H54 (cell line): ENCODE measurements at places on chromosomes 7 and 10.

GRCh38 chr7:158296798-158297104, 290.9 kb downstream of the PTPRN2 start:
- DNase-seq: no peak

GRCh38 chr7:14759785-14760184, 142.8 kb downstream of the DGKB start:
- no peak for DNase-seq

DNA sequence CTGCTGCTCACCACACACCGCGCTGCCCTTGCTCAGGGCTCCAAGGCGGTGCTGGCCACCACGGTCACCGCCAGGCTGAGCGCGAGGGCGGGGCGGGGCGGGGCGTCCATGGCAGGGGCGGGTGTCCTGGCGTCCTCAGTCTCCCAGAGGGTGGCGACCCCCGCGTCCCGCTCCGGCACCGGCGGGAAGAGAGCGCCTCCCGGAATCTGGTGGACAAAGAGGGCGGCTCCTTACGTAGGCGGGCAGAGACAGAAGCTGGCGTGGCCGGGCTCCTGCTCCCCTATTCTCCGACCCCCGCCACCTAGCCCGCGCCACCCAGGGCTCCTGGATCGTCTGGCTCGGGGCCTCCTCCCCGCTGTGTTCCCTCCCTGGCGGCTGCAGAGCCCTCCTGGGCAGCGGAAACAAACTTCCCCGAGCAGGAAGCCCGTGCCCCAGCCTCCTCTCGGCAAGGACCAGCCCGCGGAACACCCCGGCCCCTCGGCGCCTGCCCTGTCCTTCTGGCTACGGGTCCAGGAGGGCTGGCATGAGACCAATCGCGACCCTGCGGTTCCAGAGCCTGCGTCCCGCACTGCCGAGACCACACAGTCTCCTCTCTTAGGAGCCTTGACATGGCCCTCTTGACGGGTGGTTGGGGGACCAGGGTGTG, 133.8 kb upstream of the ZNF92 start:
- no peak for DNase-seq

DNA sequence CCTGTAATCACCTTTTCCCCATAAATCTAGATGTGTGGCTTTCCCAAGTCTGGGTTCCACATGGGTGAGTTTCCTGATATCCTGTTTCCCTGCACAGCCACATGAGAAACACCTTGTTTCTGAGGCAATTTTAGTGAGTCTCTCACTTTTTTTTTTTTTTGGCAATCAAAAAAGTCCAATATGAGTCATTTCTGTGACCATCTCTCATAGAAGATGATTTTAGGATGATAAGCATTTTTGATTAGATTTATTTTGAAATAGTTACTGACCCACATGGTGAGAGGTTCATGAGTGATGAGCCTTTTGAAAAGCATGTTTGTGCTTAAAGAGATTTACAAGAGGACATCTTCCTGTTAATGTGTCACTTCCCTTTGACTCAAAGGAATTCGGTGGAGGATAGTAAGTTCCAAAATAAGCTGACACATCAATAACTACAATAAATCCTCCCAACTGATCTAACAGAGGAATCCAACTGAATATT, 464.0 kb downstream of the INHBA start:
- DNase-seq: no peak

DNA sequence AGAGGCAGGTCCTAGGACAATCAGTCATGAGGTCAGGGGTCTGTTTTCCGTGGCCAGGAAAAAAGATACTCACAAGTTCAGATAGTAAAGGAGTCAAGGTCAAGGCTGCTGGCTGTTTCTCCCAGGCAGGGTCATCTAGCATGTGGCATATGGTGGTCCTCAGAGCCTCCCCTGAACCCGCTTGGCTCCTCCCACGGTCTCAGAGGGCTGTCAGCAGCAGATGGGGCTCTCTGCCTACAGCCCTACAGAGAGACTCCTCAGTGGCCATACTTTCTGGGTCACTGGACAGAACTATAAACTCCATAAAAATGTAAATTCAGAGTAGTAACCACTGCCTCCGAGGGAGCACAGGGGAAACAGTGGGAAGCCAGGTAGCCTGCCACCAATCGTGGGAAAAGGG, 11.3 kb upstream of the DRGX start:
- no peak for DNase-seq
